Activated CD8-positive, alpha-beta memory T cell treated with anti-CD3 and anti-CD28 coated beads, Interleukin-2, amount 10 ng/mL, durations not matched to agents 7 days and 5 days (primary cell): ENCODE measurements at places on chromosomes 2 and 18.

DNA sequence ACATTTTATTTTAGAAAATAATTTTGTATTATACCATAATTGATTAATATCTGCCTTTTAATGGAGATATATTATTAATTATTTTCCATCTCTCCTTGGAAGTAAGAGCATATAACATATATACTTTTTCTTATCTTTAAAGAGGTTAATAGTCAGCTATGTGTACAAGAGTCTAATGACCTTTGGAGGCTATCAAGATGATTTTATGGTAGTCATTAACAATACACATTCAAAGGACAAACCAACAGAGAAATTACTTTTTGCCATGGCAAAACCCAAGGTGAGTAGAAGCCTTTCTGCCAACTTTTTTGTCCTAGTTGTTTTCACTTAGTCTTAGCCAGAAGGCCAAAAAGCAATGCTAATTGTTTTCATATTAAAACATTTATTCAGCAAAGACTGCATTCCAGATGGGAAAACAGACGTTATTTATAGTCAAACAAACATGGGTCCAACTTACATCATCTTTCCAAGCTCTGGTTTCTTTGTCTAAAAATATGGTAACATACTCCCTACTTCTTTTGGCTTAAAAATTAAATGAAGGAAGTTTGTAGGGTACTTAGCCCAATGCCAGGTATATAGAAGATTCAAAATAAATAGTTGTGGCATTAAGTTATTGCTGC lies 9.6 kb upstream of the DYNC2LI1 start:
- no peak for DNase-seq

GRCh38 chr2:1766425-1766824 lies 22.1 kb upstream of the PXDN start:
- no peak for DNase-seq

DNA sequence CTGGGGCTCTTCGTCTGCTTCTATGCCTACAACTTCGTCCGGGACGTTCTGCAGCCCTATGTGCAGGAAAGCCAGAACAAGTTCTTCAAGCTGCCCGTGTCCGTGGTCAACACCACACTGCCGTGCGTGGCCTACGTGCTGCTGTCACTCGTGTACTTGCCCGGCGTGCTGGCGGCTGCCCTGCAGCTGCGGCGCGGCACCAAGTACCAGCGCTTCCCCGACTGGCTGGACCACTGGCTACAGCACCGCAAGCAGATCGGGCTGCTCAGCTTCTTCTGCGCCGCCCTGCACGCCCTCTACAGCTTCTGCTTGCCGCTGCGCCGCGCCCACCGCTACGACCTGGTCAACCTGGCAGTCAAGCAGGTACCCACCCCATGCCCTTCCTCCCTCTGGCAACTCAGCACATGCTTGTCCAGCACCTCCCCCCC lies 24.2 kb downstream of the STEAP3 start:
- no peak for DNase-seq

DNA sequence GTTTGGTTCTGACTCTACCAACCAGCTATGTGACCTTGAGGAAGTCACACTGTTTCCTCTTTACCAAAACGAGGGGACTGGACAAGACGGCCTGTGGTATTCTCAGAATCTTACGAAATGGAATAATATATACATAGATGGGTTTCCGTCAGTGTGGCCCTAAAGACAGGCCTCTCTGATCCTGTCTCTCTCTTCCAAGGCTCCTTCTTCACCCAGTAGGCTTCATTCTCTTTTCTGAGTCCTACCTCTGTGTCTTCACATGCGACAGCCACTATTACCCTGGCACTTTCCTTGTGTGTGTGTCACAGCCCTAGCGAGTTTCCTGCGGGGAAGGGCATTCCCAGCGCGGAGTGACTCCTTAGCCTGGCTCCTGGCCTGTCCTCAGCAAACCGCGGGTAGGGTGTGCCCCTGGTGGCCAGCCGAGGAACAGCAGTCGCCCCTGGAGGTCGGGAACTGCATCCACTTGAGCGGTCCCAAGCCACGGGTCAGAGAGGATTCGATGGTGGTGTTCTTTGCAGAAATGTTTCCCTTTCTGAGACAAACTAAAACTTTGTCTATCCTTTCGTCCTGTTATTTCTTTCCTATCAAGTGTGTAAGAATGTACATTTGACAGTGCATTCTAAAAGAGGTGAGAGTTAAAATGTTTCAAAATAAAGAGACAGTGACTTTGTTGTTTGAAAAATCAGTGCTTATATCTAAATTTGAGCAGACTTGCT lies 63.3 kb downstream of the RAB31 start:
- DNase-seq = peak; percentile 60

DNA sequence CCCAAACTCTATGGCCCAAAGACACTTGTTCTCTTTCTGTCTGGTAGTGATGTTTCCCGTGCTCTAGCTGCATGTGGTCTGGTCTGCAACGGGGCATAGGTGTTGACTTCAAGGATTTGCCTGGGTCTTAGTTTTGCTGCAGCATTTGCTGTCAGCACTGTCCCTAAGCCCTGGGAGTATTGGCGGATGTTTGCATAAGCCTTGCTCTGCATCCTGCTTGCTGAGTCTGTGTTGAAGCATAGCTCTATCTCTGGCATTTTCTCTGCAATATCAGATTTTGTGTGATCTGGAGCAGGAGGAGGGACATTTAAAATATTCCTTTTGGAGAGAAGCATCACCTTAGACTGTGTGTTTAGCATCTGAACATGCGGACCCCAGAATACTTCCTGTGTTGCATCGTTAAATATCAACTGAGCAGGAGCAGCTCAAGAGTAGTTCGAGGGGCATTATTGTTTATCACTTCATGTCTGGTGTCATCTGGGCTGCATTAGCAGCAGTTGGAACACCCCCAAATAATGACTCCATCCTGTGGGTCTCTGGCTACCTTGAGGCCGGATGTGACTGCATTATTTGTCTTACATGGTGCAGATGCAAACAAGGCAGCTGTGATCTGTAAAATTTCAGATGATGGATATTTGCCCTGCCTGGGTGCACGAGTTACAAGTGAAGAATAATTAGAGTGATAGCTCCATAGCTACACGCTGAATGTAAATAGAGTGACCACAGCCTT lies 231.7 kb downstream of the TRIB2 start:
- peak; percentile 62 for DNase-seq

- no peak for DNase-seq
Measured at GRCh38 chr2:181995289-181995688, 9.6 kb downstream of the PPP1R1C start.

- DNase-seq = no peak
Measured at GRCh38 chr2:235591921-235592320, 98.1 kb downstream of the AGAP1 start.
